ENCODE measurements at places on chromosomes 13 and 19.

DNA sequence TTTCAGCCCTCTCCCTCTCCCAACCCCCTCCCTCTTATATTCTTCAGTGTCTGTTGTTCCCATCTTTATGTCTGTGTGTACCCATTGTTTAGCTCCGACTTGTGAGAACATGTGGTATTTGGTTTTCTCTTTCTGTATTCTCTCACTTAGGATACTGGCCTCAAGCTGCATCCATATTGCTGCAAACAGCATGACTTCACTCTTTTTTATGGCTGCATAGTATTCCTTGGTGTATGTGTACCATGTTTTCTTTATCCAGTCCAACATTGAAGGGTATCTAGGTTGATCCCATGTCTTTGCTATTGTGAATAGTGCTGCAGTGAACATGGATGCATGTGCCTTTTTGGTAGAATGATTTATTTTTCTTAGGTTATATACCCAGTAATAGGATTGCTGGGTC lies 17.8 kb downstream of the NHLRC3 start:
- no peak for DNase-seq

GRCh38 chr13:28432816-28433560 lies 61.9 kb downstream of the FLT1 start:
- no peak for DNase-seq

DNA sequence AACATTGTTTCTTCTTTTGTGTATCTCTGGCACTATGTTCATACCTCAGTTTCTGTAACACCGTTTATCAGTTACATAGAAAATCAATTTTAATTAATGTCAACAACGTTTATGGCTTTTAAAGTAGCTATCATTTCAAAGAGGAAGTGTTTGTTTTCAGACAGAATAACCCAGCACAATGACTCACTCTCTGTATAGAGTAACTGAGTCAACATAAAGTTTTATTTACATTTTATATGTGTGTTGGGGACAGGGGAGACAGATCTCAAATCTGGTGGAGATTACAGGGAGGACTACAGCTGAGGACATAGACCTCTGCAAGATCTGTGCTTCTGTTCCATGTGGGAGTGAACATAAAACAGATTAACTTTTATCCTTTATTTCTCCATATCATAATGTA lies 2590.1 kb downstream of the PCDH9 start:
- no peak for DNase-seq

DNA sequence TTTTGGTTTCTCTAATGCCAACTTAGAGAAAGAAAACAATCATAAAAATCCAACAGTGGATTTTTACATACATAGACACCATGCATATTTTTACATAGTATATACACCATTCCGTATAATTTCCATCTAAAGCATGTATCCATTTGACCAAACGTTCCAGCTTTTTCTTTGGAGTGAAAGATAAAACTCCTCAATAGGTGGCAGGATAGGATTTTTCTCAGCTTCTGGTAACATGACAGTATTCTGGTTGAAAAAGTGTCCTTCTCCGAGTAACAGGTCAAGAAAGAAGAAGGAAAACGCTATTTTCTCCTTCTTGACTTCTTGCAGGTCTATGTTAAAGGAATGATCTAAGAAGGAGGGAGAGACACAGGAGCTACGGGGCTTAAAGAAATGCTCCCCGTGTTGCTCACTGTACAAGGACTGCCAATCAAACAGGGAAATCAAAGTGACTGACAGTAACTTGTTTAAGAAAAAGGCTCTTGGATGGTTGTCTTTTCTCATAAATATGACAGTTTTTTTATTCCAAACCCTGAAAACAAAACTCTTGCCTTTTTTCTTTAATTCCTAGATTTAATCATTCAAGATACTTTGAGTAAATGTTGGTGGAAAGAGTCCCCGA lies 11.5 kb downstream of the FLT1 start:
- DNase-seq = no peak

Measured in CD4-positive, alpha-beta T cell treated with Interleukin-4 for 1 hour (primary cell).